ENCODE measurements at places on chromosomes 2 and 18.
A peak's percentile ranks its signal among the peaks of the same experiment; 100 is the strongest.

- DNase-seq: no peak
Measured at GRCh38 chr2:172513935-172514586, 41.8 kb upstream of the PDK1 start.

DNA sequence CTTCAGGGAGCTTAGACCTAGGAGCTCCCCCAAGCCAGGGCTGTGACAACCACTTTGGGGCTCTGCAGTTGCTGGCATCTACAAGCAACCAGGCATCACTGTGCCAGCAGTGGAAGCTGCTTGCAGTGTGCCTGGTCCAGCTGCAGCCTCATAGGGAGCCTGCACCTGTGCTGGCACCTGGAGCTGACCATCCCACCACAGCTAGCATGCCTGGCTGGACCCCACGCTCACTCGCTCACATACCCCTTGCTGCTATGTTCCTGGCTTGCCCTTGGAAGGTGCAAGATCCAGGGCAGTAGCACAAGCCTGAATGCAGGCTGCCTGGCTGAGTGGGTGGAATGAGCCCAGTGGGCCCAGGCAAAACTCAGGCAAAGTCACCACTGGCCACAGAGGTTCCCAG, 82.5 kb downstream of the ZNF804A start:
- peak; percentile 27 for DNase-seq

DNA sequence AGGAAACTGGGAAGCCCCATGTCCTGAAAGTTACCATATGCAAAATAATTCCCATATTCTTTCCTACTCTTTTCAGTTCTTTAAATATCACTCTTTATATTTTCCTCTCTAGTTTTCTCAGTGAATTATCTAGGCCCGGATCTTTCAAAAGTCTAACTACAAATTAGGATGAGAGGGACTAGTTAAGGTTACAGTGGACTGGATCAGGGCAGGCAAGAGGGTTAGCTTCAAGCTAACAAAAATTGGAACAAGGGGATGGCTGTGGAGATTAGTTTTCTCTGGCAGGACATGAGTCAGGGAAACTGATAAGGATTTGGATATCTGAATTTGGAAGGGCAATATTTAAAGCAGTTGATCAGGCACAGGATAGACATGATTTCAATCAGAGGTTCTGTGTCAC, 30.4 kb upstream of the BBS5 start:
- DNase-seq: no peak

DNA sequence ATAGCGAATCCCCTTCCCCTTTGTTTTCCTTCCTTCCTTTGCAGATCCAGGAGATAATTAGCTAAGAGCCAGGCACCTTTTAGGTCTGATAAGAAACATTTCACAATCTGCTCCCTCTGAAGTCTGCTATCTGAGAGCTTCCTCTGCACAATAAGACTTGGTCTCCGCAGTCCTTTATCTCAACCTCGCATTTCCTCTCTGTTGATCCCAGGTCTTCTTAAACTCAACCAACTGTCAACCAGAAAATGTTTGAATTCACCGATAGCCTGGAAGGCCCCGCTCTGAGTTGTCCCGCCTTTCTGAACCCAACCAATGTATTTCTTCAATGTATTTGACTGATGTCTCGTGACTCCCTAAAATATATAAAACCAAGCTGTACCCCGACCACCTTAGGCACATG, 78.4 kb upstream of the CTDP1 start:
- no peak for DNase-seq

DNA sequence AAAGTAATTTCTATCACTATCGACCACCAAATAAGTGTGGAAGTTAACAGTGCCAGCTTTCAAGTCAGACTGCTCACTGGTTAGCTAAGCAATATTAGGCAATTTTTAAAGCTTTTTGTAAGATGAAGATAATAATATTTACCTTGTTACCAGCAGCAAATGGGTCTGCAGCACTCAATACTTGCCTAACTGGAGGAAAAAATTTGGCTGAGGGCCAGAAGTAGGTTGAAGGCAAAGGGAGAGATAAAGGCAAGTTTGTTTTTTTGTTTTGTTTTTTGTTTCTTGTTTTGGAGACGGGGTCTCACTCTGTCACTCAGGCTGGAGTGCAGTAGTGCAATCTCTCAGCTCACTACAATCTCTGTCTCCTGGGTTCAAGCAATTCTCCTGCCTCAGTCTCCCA, 675.9 kb downstream of the DPP10 start:
- no peak for DNase-seq

DNA sequence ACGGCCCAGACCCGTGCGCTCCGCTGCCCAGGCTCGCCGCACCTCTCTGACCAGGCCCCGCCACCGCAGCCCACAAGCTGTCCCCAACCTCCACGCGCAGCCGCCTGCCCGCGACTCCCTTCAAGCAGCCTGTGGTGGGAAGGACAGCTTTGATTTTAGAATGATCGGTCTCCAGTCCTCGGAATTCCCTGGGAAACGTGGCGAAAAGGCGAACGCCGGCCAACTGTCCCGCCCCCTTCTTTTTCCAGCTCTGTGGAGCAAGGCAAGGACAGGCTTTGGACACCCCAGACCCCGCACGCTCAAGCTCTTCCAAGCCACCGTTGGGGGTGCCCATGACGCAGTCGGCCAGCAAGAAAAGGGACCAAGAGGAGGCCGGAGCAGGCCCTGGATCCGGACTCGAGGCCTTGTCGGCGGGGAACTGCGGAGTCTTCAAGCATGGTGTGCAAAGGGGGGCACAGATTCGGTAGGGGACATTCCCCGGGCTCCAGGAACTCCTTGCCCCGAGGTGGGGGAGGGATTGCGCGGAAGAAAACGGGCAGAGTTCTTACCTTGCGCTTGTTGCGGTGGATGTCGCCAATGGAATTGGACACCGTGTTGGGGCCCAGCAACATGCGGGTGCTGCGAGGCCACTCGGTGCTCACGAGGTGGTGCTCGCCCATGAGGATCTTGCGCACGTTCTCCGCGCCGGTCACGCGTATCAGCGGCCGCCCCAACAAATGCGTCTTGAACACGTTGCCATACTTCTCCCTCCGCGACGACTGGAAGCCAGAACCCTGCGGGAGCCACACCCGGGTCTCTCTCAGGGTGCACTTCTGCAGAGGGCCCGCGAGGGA, 4.0 kb downstream of the CYP26B1 start:
- peak; percentile 92 for DNase-seq

- no peak for DNase-seq
Measured at GRCh38 chr2:170073288-170073687, 104.7 kb upstream of the MYO3B start.

DNA sequence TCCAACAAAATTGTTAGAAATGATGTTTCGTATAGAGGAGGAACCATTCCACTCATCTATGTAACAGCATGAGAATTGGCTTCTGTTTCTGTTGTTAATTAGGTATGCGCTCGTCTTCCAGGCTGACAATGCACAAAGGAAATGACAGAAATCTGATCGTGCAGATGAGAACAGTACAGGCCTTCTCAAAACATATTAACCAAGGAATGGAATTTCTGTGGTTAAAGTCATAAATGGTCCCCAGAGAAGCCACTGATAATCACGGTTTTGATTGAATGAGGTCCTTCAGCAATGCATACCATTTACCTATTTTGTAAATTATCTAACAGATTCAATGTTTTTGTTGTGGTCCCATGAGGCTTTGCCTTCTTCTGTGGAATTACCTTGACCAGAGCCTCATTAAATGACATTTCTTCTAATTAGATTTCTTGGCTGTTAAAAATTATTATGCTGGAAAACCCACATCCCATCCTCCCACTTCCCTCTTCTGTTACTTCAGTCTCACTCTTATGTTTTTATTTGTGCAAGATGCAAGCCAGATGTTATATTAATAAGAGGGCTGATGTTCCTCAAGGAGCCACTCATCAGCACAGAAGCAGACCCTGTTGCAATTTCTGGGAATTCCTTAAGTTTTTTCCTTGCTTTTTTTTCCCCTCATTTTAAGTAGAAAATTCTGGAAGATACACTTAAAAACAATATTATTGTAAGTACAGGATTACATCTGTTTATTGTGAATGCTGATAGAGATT, 395.8 kb downstream of the PID1 start:
- DNase-seq: no peak

- no peak for DNase-seq
Measured at GRCh38 chr2:159716857-159717256, 4.6 kb downstream of the MARCHF7 start.

DNA sequence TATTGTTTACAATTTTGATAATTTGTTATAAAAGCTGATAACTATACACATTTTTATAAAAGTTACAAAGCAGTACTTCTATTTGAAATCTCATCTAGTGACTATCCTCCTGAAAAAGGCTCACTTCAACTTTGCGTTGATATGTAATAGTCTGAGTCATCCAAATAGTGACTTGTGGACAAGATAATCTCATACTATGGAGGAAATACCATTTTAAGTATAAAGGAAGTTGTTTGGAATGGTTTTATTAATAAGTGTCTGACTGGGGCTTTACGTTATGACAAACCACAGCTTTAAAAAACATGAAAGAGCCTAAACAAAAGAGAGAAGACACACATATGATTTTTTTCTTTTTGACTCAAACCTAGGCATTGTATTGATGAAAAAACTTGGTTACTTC, 272.3 kb upstream of the COL3A1 start:
- no peak for DNase-seq

DNA sequence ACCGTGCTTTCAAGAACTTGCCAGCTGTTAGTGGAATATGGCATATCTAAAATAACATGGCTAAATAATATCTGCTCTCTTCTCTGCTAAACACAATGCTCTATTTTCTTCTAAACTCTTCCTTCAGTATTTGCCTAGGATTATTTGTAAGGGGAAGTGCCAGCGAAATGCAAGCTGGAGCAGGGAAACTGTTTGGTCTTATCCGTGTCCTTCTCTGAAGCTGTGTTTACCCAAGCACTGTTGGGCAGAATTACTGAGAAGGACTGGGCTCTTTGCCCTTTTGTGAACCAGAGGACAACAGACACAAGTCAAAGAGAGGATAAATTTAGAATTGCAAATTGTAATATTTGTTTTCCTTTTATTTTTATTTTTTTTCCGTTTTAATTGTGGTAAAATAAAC, 23.6 kb downstream of the CPO start:
- DNase-seq: no peak

DNA sequence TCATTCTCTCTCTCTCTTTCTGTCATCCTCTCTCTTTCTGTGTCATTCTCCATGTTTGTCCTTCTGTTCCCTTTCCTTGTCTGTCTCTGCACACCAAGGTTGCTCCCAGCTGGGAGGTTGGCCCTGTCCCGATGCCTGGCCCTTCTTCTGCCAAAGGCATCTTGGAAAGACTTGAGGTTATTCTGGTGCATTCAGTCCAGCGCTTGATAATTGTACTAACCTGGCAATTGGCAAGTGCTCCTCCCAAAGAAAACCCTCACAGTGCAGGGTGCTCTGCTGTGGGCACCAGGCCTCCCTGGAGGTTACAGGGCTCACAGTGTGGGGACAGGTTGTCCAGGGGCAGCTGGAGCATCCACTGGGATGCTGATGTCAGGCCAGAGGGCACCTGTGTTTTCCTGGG, 95.4 kb downstream of the GLI2 start:
- DNase-seq: peak; percentile 47

DNA sequence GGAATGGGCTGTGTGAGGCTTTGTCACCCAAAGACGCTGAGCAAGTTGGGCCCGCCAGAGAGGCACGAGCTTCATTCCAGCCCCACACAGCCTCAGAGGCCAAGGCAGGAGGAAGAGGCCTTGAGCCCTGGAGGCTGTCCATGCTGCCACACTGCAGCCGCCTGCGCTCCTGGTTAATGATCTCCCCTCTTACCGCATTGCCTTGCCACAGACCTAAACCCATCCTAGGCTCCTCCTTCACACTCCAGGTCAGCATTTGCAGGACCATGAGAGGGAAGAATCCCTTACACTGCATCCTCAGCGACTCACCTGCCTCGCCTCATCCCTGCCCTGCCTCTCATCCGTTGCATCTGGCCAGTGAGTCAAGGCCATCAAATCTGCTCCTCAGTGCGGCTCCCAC, 24.6 kb downstream of the KIF3C start:
- no peak for DNase-seq

GRCh38 chr2:135800513-135801460, 36.2 kb downstream of the LCT start:
- DNase-seq: no peak
